ENCODE measurements at places on chromosomes 11 and 22. TPM values are rescaled to one million over a fixed set of nuclear protein-coding genes. Genes with fewer than 3 reads are reported as not detected.
A peak's percentile ranks its signal among the peaks of the same experiment; 100 is the strongest.

SMC1B gene
- not detected for total RNA-seq

MUC2 gene
- not detected for total RNA-seq

- peak; percentile 77 for DNase-seq
Observed at GRCh38 chr11:74147199-74147929, 23.4 kb downstream of the C2CD3 start.

- peak; percentile 47 for DNase-seq
Observed at GRCh38 chr11:75475767-75476650, 43.0 kb upstream of the KLHL35 start.

GRCh38 chr11:64804346-64805210 is 1.6 kb upstream of the MAP4K2 start:
- DNase-seq = no peak

DNA sequence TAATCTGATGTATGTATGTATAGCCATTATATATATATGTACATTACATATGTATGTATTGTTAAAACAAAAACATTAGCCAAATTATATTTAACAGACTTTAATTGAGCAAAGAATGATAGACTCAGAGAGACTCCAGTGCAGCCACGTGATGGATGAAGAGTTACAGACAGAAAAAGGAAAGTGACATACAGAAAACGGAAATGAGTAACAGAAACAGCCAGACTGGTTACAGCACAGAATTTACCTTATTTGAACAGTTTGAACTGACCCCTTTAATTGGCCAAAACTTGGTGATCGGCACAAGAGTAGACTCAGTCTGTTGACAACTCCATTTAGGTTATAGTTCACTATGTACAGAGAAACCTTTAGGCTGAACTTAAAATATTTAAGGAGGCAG is 35.0 kb downstream of the CHORDC1 start:
- no peak for DNase-seq

All from A172 (cell line).